ENCODE measurements at places on chromosomes 4 and X. TPM values are rescaled to one million over a fixed set of nuclear protein-coding genes. Genes with fewer than 3 reads are reported as not detected.

- no peaks in the 10 kb centered on the region for H3K36me3 ChIP-seq
- no peak overlapping the region for H3K4me3 ChIP-seq
- H3K4me1 ChIP-seq: peaks cover 1% of the 10 kb centered on the region
- H3K27ac ChIP-seq: no peak overlapping the region
- DNase-seq: no peak
These were observed 48.8 kb downstream of the MAP7D2 start for GRCh38 chrX:20067709-20068561.

EFNB1 gene
- total RNA-seq: 2.3 TPM

RTL9 gene
- not detected for total RNA-seq

- no peak overlapping the region for H3K4me3 ChIP-seq
- no peaks in the 10 kb centered on the region for H3K4me1 ChIP-seq
- no peak for DNase-seq
- no peaks in the 10 kb centered on the region for H3K36me3 ChIP-seq
These were observed 118.8 kb upstream of the PCDH18 start for GRCh38 chr4:137651128-137651527.

DNA sequence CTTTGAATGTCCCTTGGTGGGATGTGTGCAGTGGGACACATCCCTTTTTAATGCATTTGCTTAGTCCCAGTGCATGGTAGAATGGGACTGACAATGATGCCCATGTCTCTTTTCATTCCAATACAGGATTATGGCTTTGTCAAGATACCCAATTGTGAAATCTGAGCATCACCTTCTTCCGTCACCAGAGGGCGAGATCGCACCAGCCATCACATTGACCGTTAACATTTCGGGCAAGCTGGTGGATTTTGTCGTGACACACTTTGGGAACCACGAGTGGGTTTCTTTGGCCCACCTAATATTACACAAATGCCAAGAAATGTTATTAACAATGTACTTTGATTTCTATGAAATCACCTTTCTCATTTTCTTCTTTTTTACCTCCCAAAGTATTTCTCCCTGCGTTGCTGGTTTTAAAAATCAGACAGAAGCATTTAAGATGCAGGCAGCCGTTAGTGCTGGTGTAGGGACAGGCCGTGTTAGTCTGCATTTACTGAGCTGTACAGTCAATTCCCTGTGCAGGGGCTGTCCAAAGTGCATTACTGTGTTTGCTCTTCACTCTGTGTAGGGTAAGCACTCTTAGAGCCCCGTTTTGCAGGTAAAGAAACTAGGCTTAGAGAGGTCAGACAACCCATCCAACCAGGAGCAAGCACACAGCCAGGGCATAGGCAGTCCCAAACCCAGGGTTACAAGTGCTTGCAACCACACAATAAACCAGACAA lies 46.5 kb downstream of the CWH43 start:
- no peak overlapping the region for H3K27ac ChIP-seq
- H3K36me3 ChIP-seq: no peaks in the 10 kb centered on the region
- H3K27me3 ChIP-seq: peaks cover 3% of the 10 kb centered on the region
- no peaks in the 10 kb centered on the region for H3K4me1 ChIP-seq
- no peak for DNase-seq

CFI gene
- total RNA-seq: not detected

Measured in activated B cell treated with CpG ODN at 0.5 μM for 24 hours (primary cell).